Inflammatory macrophage (primary cell): ENCODE measurements at places on chromosomes 5 and 9.

DNA sequence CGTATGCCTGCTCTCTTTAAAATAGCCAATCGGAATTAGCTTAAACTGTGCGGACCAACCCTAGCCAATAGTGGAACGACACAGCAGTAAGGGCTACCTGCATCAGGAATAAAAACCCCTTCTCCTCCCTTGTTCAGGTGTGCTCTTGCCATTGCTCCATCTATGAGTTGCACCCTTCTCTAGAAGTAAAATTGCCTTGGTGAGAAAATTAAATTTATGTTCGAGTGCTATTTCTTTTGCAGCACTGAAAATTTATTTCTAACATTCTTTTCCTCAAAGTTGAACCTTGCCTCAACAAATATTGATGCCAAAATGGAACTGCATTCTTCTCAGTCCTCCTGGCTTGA lies 102.5 kb upstream of the SHB start:
- no peak for DNase-seq

DNA sequence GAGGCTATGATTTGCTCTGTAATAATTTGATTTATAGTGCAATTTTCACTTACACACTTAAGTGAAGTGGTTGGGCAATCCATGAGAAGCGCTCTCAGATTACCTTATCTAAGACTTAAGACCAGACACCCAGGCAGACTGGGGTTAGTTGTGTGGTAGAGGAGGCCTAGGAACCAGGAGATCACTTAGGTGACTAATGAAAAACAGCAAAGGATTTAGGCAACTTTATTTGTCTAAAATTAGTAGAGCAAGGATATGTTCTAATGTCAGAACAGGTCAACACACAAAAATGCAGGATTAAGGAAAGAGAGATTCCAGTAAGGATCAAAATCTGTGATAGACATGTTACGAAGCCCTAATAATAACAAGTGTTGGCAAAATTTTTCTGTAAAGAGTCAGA lies 913.8 kb downstream of the TLE1 start:
- no peak for DNase-seq

DNA sequence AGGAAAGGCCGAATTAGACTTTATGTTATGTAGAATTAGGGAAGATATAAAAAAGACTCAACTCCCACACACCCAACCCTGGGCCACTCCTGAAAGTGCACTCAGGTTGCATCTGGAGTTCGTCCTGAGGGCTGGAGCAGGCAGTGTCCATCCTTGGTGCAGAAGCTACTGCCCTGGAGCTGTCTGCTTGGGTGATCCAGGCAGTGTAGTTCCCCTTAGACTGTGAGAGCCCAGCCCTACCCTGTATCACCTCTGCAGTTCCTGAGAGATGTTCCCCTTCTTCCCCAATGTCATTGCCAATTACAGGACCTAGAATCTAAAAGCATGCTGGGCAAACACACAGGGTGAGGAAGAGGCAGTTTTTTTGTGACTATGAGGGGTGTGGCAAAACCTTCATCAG lies 368.3 kb upstream of the ST8SIA4 start:
- no peak for DNase-seq

GRCh38 chr5:163104464-163104863 lies 332.9 kb upstream of the CCNG1 start:
- peak; percentile 4 for DNase-seq

DNA sequence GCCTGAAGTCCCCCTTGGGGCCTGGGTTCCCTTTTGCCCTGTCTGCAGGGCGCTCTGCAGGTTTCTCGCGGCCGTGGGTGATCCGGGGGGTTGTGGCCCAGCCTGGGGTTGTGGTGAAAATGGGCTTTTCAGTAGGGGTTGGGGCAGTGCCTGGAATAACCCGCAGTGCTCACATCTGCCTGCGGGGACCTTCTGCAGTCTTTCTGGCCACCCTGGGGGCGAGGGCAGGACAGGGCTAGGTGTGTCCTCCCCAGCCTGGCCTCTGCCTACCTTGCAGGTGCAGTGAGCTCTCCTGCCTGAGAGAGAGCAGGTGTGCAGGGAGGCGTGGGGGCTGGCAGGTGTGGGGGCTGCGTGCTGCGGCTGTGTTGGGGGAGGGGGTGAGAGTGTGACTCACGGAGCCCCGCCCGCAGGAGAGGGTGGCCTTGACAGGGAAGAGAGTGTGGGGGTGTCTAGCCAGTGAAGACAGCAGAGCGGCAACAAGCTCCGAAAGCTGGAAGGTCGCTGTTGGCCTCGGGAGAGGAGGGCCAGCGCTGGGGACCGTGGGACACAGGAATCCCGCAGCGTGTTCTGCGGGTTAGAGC lies 131.4 kb downstream of the MRPL36 start:
- no peak for DNase-seq

DNA sequence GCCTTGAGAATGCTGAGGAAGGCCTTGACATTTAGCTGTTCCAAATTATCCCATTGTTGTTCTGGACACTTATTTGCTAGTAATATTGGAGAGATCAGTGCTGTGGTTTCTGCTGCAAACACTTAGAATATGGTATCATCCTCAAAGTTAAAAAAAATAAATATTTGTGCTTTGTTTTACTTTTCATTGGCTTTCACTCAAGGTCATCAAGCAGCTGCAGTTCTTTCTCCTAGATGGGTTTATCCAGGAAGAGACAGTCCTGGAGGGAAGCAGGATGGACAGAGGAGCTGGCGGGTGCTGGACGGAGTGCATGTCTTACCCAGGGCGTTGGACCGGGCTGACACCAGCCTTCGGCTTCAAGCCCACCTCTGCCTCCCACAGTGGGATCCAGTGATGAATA lies 193.6 kb downstream of the MTRR start:
- no peak for DNase-seq

- DNase-seq = peak; percentile 55
Observed at GRCh38 chr5:149776361-149777305, 46.5 kb downstream of the PPARGC1B start.

GRCh38 chr9:86665416-86665815 lies 281.9 kb downstream of the GAS1 start:
- DNase-seq = no peak

DNA sequence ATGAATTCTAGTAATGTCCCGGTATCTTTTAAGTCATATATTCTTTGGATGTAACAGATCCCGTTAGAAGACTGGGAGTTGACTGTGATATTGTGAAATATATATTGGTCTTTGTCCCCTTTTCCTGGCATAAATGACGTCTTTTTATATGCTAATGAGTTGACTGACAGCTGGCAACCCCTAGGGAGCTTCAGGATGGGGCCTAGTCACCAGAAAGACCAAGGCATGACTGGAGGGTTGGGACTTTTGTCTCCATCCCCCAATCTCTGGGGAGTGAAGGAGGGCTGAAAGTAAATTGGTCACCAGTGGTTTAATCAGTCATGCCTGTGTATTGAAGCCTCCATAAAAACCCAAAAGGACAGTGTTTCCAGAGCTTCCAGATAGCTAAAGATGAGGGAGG lies 241.6 kb downstream of the PJA2 start:
- DNase-seq = no peak

GRCh38 chr9:107630156-107630555 lies 140.6 kb upstream of the KLF4 start:
- peak; percentile 23 for DNase-seq

DNA sequence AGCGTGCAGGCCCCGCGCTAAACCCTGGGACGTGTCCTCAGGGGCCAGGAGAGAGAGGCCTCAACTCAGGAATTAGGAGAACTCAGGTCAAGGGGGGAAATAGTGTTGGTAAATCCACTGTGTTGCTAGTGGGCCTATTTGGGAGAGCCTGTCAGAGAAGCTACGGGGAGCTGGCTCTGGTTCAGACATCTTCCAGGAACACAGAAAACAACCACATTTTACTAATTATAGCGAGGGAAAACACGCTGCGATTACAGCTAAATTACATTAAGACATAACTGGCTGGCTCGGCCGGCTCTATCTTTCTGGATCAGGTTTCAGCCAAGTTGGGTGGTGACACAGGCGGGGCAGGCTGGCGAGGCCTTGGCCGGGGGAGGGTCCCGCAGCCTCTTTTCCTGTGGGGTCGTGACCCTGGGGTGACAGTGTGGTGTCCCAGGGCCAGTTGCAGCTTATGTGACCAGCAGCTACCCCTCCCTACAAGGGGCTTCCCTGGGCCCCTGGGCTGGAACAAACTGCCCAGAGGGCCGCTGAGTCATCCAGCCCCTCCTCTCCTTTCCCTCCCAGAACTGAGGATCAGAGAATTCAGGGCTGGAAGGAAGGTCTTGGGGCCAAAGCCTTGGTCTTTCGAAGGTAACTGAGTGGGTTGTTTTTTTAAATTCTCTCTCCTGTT lies 75.1 kb downstream of the FGF18 start:
- no peak for DNase-seq

- DNase-seq = no peak
Observed at GRCh38 chr5:90602681-90603080, 44.1 kb downstream of the ADGRV1 start.

DNA sequence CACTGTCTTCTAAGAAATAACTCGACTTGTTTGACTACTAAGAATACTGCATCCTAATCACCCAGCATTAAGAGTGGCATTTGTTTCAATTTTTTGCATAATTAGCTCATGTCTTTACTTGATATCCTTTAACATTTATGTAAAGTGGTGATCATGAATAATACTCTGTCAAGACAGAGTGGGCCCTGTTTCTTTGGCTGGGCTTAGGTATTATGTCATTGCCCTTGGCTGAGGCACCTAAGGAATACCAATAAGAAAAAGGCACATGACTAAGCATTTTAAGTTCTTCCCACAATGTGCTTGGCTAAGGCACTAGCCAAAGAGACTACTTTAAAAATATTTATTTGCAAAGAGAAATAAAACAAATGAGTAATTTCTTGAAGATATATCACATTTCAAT lies 308.1 kb downstream of the CTNND2 start:
- DNase-seq = no peak
